ENCODE measurements at places on chromosomes 12 and 14.

- no peak for DNase-seq
These were observed 457 bp downstream of the SOCS2 start for GRCh38 chr12:93572712-93573551.

GRCh38 chr14:61531465-61532122 is 163.7 kb upstream of the HIF1A start:
- no peak for DNase-seq

DNA sequence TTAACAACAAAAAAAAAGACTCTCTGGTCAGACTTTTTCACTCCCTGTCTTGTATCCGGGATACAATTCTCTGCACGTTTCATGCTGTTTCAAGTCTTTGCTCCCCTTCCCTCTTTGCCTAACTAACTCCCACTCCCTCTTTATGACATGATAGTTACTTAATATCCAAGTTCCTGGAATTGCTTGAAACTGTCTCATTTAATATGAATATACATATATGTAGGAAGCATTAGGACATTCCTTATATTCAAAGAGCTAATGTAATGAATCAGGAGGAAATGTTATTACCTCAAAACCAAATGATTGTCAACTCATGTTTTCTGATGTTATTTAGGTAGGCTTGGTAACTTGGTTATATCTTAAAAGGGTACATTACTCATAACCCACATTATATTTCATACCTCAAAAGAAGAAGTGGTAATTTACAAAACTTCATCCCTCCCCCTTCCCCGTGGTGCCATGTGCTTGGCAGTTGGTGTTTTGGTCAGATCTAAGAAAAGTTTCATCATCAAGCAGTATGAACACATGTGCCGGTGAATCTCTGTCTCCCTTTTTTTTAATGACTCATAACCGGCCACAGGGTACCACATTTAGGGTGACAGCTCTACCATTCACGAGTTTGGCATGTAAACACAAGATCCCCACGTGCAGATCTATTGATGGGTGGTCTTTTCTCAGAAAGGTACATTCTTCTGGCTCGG is 56.5 kb downstream of the HCAR2 start:
- no peak for DNase-seq

DNA sequence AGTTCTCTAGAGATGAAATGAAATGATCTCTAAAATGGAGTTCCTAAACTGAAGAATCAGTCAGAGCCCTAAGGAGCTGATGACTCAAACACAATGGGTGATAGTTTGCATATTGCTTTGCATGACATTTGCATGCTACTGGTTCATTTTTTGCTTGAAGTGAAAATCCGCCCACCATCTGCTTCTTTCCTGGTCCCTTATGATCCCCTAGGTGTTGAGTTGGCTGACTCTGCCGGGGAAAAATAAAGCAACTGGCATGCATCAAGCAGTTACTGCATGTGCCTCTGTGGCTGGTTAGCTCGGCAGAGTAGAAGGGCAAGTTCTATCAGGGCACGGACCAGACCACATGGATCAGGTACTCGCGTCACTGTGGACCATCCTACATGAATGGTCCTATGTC is 151.1 kb downstream of the PPM1H start:
- no peak for DNase-seq

DNA sequence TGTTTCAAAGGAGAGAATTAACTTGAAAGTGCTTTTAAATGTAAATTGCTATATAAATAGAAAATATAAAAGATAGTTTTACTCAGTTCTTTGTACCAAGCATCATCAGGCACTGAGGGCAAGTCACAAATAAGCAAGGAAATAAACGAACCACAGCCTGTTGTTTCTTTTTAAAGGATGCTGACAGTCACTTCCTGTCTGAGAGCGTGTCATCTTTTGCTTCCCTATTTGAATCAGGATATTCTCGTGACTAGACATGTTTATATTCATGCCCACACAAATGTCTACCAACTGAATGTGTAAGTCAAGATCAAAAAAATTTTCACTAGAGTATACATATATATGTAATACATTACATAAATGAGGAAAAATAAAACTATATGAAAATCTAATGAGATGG is 31.4 kb upstream of the SLC2A13 start:
- DNase-seq: no peak

- DNase-seq: no peak
These were observed 124.4 kb upstream of the KRR1 start for GRCh38 chr12:75635606-75636444.

DNA sequence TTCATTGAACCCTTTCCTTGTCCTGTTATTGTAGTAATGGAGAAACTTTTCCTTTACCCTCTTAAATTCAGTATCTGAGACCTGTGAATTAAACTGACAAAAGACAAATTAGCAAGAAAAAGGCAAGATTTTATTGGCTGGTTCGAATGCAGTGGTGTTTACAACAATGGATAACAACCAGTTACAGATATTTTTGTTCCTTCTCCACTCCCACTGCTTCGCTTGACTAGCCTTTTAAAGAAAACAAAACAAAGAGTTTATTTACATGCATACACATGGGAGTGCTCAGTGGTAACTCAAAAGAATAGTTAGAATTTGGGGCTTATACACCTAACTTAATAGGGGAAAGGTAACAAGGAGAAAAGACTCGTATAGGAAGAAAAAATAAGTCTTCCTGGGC is 37.0 kb upstream of the HECTD1 start:
- DNase-seq: no peak

DNA sequence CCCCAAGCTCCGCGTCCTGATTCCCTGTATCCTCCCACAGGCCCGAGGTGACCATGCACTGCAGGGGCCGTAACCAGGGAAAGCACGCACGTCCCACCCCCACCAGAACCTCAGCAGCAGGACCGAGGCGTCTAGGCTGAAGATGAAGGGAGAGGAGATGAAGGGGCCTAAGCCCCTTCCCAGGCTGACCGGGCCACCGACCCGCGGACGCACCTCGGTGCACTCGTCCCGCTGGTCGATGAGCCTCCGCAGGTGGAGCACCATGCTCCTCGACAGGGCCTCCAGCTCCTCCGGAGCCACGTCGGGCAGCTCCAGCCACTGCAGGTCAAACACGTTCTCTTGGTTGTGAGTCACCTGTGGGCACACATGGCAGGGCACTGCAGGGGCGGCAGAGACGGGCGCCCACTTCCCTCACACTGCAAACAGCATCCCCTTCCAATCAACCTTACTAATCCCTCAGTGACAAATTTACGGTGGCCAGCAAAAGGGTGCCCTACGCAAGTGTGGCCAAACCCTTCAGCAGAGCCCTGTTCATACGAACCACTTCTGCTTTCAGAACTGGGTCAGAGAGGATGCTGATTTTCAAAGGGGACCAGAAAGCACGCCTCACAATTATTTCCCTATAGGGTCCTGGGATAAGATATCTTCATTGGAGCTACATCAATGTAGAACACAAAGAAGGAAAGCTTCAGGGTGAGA is 77.8 kb downstream of the CCDC88C start:
- DNase-seq: no peak

DNA sequence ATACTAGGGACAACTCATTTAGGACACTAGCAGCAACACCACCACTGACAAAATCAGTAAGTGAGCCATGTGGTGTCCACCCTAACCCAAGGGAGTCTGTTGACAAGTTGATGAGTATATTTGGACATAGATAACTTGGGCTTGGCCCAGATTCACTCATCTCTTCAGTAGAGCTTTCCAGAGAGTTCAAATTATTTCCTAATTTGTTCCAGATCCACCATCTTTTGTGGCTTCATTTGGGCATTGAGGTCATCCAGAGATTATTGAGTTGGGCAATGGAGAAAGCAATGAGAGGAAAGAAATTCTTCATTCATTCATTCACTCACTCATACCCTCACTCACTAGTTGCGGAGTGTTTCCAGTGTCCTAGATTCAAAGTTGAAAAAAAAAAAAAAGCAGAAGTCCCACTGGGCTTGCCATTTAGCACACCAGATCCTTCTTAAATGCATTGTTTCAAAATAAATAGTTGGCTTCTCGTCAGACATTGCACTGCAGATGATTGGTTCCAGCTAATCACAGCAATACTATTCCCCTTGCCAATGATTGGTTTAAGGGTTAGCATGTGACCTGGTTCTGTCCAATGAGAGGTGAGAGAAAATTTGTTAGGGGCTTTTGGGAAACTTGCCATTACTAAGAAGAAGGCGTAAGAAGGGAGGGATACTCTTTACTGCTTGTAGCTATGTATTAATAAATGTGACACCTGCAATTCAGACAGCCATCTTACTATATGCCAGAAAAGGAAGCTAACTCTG is 31.8 kb upstream of the WSCD2 start:
- no peak for DNase-seq

- DNase-seq: no peak
These were observed 67.4 kb downstream of the PPP2R5E start for GRCh38 chr14:63475761-63476160.

- DNase-seq: no peak
These were observed 101.7 kb downstream of the BICD1 start for GRCh38 chr12:32208355-32208754.
